ENCODE measurements at places on chromosomes 4 and X. TPM values are rescaled to one million over a fixed set of nuclear protein-coding genes. Genes with fewer than 3 reads are reported as not detected.
A peak's percentile ranks its signal among the peaks of the same experiment; 100 is the strongest.

- H3K27ac ChIP-seq: no peak overlapping the region
- no peak for DNase-seq
- H3K36me3 ChIP-seq: no peaks in the 10 kb centered on the region
- no peak overlapping the region for H3K4me3 ChIP-seq
- H3K27me3 ChIP-seq: no peaks in the 10 kb centered on the region
- H3K4me1 ChIP-seq: no peaks in the 10 kb centered on the region
These were observed 37.4 kb downstream of the SCD5 start for GRCh38 chr4:82761229-82761628.

Gene CLDN34
- total RNA-seq: not detected

Gene MID2
- 16.2 TPM for total RNA-seq

Gene APLN
- total RNA-seq: 4.5 TPM

Gene TRPC3
- total RNA-seq: 0.20 TPM

Gene CENPVL1
- not detected for total RNA-seq

GRCh38 chrX:14125462-14125861 lies 95.8 kb upstream of the GEMIN8 start:
- H3K4me3 ChIP-seq: no peak overlapping the region
- H3K27ac ChIP-seq: no peak overlapping the region
- H3K4me1 ChIP-seq: no peaks in the 10 kb centered on the region
- H3K36me3 ChIP-seq: no peaks in the 10 kb centered on the region
- DNase-seq: no peak

Gene PF4V1
- not detected for total RNA-seq

Gene ZNF827
- 30.1 TPM for total RNA-seq

DNA sequence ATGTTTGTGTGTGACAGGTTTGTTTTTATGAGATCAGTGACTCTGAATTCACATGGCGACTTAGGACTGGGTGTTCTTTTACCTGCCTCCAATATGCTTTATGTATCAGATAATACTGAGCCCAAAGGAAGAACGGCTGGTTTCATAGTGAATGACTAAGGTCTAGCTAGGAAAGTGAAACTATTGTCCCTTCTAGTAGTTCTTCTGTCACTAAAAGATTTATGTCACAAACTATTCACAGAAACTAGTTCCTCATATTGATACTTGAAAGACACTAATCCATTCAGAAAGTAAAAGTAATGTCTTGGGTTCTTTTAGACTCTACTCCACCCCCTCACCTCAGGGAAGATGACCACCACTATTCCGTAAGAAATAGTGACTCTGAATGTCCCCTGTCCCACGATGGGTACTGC lies 81.7 kb downstream of the EGF start:
- no peak overlapping the region for H3K27ac ChIP-seq
- DNase-seq: no peak
- no peaks in the 10 kb centered on the region for H3K36me3 ChIP-seq
- peaks cover 4% of the 10 kb centered on the region for H3K27me3 ChIP-seq
- H3K4me1 ChIP-seq: no peaks in the 10 kb centered on the region
- no peak overlapping the region for H3K4me3 ChIP-seq

DNA sequence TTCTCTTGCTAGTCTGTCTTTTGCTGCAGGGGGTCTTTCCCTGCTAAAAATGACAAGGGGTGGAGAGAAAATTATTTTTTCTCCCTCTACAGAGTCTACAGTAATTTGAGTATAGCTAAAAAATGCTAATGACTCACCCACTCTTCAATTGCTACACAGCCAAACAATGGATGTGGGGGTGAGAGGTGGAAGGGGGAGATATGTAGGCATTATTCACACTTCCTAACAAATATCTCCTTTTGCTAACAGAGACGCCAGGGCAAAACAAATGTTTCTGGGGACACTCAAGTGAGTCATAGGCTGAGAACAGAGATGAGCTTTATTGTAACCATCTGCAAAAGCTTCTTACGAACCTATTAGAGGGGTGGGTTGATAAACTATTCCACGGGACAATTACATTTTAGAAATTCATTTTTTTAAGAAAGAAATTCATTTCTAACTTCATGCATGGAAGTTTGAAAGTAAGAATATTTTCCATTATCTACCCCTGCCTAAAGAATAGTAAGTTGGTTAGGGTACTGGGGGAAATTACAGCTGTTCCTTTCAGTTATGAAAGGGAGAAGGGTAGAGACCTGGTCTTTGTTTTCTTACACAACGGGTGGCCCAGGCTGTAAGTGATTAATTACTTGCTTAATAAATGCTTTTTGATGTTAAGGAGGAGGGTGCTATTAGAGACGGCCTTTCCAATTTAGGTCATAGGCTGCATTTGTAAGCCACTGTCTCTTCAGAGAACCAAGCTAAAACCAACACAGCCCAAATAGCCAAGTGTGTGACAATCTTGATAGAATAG lies 12.8 kb downstream of the SCD5 start:
- peaks cover 14% of the 10 kb centered on the region for H3K4me1 ChIP-seq
- no peak overlapping the region for H3K27ac ChIP-seq
- no peak for DNase-seq
- no peaks in the 10 kb centered on the region for H3K27me3 ChIP-seq
- no peak overlapping the region for H3K4me3 ChIP-seq

GRCh38 chrX:118143578-118143977 lies 27.0 kb upstream of the KLHL13 start:
- H3K27ac ChIP-seq: no peak overlapping the region
- no peaks in the 10 kb centered on the region for H3K4me1 ChIP-seq
- H3K4me3 ChIP-seq: no peak overlapping the region
- no peaks in the 10 kb centered on the region for H3K36me3 ChIP-seq
- no peak for DNase-seq
- no peaks in the 10 kb centered on the region for H3K27me3 ChIP-seq

GRCh38 chr4:122758033-122758432 lies 25.5 kb downstream of the BBS12 start:
- H3K4me1 ChIP-seq: no peaks in the 10 kb centered on the region
- H3K27ac ChIP-seq: no peak overlapping the region
- H3K27me3 ChIP-seq: no peaks in the 10 kb centered on the region
- DNase-seq: no peak
- H3K4me3 ChIP-seq: no peak overlapping the region
- H3K36me3 ChIP-seq: no peaks in the 10 kb centered on the region

DNA sequence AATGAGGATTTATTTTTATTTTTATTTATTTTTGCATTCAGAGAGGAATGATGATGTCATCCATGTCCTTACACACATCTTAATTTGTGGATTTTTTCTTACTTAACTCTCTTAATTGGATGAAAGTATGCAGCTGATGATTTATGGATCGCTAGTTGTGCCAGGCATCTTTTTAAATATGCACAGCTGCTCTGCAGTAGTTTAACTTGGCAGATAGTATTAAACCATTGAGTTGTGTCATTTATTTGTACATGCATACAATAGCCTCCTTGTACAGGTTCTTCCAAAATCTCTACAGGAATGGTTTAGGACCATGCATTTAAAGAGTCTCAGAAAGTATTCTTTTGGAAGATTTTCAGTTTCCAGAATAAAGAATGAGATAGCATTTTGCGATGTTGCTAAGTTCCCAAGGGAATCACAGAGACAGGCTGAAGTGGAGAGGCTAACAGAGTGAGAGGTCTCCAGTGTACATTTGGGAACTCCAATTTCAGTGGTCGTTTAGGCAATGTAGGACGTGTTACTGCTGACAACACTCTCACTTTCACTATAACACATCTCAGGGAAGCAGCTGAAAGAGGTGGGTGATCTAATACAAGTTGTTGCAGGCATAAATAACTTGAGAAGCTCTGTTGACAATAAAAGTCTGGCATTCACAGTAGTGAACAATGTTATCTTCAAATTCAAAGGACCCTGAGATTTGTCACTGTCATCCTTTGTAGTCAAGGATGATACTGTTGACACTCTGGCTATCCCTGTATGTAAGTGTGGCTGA lies 49.9 kb upstream of the SCRG1 start:
- no peaks in the 10 kb centered on the region for H3K36me3 ChIP-seq
- H3K27ac ChIP-seq: peak overlapping the region; percentile 32
- H3K4me1 ChIP-seq: peaks cover 28% of the 10 kb centered on the region
- H3K4me3 ChIP-seq: no peak overlapping the region
- H3K27me3 ChIP-seq: no peaks in the 10 kb centered on the region
- DNase-seq: no peak

Gene MECP2
- total RNA-seq: 30.5 TPM

GRCh38 chr4:184157322-184157721 lies 60.4 kb downstream of the ENPP6 start:
- H3K4me1 ChIP-seq: no peaks in the 10 kb centered on the region
- no peaks in the 10 kb centered on the region for H3K36me3 ChIP-seq
- H3K27ac ChIP-seq: no peak overlapping the region
- no peak overlapping the region for H3K4me3 ChIP-seq
- no peak for DNase-seq

- no peaks in the 10 kb centered on the region for H3K4me1 ChIP-seq
- no peak overlapping the region for H3K27ac ChIP-seq
- no peaks in the 10 kb centered on the region for H3K36me3 ChIP-seq
- no peak for DNase-seq
These were observed 40.8 kb upstream of the FAM47B start for GRCh38 chrX:34901761-34902160.

- no peaks in the 10 kb centered on the region for H3K36me3 ChIP-seq
- H3K4me3 ChIP-seq: peak overlapping the region; percentile 33
These were observed 83.6 kb downstream of the NBDY start for GRCh38 chrX:56812515-56813105.

DNA sequence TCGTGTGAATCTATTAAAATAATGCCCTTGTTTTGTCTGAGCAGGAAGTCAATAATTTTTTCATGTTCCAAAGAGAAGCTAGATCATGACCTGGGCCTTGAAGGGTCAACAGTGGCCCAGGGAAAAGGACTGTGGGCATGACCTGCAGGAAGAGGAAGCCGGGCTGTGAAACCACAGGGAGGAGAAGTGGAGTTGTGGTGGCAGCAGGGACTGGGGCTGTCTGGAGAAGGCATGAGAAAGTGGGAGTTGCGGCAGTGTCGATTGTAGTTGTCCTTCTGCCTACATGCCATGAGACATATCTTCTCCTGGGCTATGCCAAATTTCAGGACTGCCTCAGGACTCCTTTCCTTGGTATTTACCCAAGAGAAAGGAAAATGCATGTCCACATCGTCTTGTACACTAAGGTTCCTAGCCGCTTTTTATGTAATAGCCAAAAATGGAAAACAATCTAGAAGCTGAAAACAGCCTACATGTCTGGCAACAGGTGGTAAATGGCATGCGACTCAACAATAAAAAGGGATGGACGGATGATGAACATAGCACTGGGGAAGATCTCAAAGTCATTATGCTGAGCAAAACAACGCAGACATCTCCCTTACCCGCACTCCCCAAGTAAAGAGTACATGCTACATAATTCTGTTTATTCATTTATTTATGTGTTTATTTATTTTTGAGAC lies 13.6 kb upstream of the PTTG2 start:
- H3K4me3 ChIP-seq: no peak overlapping the region
- no peaks in the 10 kb centered on the region for H3K36me3 ChIP-seq
- H3K27me3 ChIP-seq: no peaks in the 10 kb centered on the region
- peak; percentile 40 for DNase-seq
- H3K4me1 ChIP-seq: no peaks in the 10 kb centered on the region

- DNase-seq: no peak
- no peaks in the 10 kb centered on the region for H3K36me3 ChIP-seq
- no peaks in the 10 kb centered on the region for H3K27me3 ChIP-seq
These were observed 471.2 kb downstream of the IQCM start for GRCh38 chr4:149344436-149344835.

DNA sequence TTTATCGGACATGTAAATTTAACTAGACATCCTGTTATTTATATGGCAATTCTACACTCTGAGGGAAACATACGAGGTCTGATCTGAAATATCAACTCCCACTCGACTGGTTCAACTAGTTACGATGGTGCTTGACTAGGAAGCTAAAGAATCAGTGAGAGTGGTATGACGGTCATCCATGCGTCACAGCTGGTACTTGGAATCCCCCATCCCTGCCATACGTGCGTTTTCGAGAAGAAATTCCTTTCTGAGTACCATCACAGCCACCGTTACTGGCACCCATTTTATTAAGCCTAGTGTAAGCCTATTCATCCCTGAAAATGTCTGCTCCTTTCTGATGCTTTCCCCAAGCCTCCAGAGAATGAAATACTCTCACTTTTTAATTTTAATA lies 695 bp upstream of the PIGA start:
- peaks cover 18% of the 10 kb centered on the region for H3K27me3 ChIP-seq
- H3K4me3 ChIP-seq: no peak overlapping the region
- H3K27ac ChIP-seq: peak overlapping the region; percentile 42
- no peaks in the 10 kb centered on the region for H3K4me1 ChIP-seq

Gene IBSP
- not detected for total RNA-seq

- H3K36me3 ChIP-seq: no peaks in the 10 kb centered on the region
- no peak for DNase-seq
- no peaks in the 10 kb centered on the region for H3K4me1 ChIP-seq
- no peak overlapping the region for H3K27ac ChIP-seq
- no peak overlapping the region for H3K4me3 ChIP-seq
These were observed 1235.3 kb downstream of the FSTL5 start for GRCh38 chr4:160928482-160928881.

- no peaks in the 10 kb centered on the region for H3K27me3 ChIP-seq
- H3K4me1 ChIP-seq: no peaks in the 10 kb centered on the region
- H3K4me3 ChIP-seq: peak within 1 kb of the TSS; percentile 60
- peak within 1 kb of the TSS; percentile 79 for H3K27ac ChIP-seq
- peak; percentile 59 for DNase-seq
These were observed at the start of gene GPRASP2 for GRCh38 chrX:102712216-102712966. Gene GPRASP2, plus strand, starts transcription at chrX:102712448. Its CDS starts 2,422 bp downstream, at chrX:102714870.

DNA sequence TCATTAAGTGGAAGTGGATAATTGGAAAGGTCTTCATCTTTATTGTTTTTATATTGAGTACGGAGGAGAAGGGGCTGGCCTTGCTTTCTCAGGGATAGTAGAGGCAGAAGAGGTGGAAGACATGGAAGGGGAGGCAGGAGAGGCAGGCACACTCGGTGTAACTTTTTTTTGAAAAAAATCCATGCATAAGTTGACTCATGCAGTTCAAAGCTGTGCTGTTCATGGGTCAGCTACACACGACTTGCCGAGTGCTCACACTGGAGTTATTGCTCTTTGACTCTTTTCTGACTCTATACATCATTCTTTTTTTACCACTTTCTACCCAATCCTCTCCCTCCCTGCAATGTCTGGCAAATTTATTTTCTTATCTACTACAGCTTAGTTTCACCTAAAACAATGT lies 158.3 kb upstream of the AADAT start:
- H3K27ac ChIP-seq: no peak overlapping the region
- H3K4me3 ChIP-seq: no peak overlapping the region
- no peaks in the 10 kb centered on the region for H3K4me1 ChIP-seq
- no peaks in the 10 kb centered on the region for H3K36me3 ChIP-seq
- DNase-seq: no peak
- H3K27me3 ChIP-seq: no peaks in the 10 kb centered on the region

Gene TLL1
- 0.20 TPM for total RNA-seq
